ENCODE measurements at places on chromosomes 4 and X.

- DNase-seq = no peak
Observed at GRCh38 chr4:4200624-4201023, 26.1 kb downstream of the OTOP1 start.

DNA sequence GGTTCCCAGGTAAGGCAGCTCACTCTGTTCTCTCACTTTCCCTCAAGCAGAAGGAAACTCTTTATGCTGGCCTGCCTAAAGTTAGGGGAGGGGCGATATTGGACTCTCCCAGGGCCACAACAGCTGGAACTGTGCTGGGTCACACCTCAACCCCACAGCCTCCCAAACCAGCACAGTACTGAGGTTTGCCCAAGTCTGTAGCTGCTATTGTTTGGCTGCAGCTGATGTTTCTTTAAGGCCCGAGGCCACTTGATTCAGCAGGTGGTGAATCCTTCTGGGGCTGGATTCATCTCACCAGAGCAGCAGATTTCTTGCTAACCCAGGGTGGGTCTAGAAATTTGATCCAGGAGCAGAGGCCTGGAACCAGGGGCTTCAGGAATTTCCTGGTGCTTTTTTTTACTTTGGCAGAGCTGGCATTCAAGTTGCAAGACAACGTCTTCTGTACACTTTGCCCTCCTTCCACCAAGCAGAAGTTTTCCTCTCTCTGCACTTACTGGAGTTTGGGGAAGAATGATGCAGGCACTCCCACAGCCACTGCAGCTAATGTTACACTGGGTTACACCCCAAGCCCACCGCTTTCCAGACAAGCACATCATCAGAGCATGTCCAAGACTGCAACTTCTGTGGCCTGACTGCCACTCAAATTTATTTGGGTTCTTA lies 544.7 kb upstream of the NDST4 start:
- no peak for DNase-seq

DNA sequence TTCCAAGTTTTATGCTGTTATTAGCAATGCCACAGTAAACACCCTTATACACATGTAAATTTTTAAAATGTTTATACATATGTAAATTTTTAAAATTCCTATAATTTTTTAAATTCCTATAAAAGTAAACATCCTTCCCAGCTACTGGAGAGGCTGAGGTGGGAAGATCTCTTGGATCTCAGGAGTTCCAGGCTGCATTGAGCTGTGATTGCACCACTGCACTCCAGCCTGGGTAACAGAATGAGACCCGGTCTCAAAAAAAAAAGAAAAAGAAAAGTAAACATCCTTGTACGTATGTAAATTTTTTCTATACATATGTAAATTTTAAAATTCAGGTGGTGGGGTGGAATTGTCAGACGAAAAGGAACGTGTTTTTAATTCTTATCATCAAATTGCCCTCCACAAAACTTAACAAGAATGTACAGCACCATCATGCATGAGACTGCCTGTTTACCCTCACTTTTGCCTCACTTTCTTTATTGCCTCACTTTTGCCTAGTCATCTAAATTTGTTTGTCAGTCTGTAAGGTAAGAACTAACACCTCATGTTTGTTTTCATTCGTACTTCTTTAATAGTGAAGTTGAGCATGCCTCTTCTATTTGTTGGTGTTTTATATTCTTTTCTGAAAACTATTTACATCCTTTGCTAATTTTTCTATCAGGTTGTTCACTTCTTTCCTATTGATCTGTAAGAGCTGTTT lies 8.0 kb downstream of the SLC7A3 start:
- DNase-seq = no peak

DNA sequence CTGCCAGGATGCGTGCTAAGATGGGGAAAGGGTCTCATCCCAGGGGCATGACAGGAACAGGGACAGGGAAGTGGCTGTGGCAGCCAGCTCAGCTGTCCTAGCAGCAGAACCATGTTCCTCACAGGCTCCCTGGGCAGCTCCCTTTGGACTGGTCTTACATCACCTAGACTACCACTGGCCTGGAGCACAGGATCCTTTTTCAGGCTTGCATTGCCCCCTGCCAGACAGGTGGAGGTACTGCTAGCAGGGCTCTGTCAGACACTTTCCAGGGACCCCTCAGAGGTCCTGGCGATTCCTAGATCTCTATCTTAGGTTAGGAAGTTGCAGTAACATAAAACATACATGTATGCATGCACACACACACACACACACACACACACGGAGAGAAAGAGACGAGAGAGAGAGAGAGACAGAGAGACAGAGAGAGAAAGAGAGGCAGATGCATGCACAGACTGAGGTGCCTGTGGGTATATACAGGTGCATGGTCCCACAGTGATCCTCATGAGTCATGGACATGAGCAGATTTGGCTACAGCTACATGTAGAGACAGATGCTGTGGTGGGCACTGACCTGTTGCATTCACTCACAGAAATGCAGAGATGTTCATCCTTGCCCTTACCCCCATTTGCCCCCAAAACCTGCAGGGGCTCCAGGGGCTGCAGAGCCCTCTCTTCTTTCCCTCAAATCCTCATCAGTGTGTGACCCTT lies 63.6 kb downstream of the STARD8 start:
- DNase-seq = no peak

GRCh38 chrX:45309801-45310200 lies 109.1 kb upstream of the DIPK2B start:
- DNase-seq = no peak

DNA sequence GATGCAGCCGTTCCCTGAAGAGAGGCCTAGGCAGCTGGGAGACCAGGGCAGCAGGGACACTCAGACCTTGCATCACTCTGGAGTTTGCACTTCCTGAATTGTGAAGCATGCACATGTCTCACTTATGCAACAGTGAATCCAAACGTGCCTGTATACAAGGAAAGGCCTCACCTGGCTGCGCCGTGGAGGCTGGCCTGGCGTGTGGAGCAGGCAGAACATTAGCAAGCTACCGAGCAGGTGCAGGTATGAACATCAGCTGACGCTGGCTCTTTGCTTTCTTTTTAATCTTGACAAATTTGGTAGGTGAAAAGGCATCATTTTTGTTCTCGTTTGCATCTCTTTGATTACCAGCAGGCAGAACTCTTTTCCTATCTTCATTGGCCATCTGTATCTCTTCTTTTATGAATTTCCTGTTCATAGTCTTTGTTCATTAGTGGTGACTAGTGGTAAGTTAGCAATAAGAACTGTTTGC lies 37.1 kb upstream of the IRAK1 start:
- no peak for DNase-seq

GRCh38 chr4:123449362-123449761 lies 52.8 kb downstream of the SPRY1 start:
- DNase-seq = no peak

- DNase-seq = no peak
Observed at GRCh38 chr4:165873298-165874071, 448 bp downstream of the TLL1 start.

GRCh38 chrX:79366873-79367749 lies at the start of gene ITM2A:
TSS of gene ITM2A (minus strand) at chrX:79367334. CDS start at chrX:79367215, 119 bp downstream.
- DNase-seq = no peak

DNA sequence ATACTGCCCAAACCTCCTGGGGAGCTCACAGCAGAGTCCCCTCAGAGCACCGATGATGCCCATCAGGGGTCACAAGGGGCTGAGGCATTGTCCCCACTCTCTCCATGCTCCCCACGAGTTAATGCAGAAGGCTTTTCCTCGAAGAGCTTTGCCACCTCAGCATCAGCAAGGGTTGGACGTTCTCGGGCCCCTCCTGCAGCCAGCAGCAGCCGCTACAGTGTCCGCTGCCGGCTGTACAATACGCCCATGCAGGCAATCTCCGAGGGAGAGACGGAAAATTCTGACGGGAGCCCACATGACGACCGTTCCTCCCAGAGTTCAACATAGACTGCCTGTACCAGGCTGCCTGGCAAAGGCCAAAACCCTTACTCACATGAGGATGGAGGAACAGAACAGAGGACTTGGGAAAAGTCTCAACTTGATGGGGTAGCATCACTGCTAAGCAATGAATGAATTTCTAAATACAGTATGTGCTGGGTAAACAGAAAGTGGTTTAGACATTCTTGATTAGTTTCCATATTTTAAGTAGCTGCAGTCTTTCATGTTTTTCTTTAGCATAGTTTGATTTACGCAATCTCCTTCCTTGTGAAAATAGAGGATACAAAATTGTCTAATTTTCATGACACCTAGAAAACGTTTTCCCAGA lies 5.0 kb upstream of the SCML1 start:
- no peak for DNase-seq

DNA sequence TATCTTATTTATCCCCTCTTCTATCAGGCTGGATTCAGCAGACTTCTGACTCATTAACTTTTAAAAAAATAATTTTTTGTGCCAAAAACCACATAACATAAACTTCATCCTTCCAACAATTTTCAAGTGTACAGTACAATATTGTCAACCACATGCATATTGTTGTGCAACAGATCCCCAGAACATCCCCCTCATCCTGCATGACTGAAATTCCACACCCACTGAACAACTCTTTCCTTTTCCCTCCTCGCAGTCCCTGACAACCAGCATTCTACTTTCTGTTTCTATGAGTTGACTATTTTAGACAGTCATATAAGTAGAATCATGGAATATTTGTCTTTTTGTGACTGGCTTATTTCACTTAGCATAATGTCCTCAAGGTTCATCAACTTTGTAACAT lies 2.2 kb upstream of the MID2 start:
- DNase-seq = no peak

DNA sequence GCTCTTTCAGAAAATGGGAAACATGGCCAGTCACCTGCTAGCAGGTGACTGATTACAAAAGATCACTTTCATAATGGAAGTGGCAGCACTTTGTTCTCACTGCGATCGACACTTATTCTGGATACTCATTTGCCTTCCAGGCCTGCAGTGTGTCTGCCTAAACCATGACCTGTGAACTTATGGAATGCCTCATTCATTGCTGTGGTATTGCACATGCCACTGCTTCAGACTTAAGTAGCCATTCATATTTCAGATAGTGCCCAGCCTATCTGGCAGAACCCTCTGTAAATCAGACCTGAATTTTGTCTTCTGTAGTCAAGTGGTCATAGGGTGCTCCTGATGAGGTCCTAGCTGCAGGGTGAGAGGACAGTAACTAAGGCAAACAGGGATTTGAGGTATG lies 23.3 kb upstream of the MGST2 start:
- no peak for DNase-seq

DNA sequence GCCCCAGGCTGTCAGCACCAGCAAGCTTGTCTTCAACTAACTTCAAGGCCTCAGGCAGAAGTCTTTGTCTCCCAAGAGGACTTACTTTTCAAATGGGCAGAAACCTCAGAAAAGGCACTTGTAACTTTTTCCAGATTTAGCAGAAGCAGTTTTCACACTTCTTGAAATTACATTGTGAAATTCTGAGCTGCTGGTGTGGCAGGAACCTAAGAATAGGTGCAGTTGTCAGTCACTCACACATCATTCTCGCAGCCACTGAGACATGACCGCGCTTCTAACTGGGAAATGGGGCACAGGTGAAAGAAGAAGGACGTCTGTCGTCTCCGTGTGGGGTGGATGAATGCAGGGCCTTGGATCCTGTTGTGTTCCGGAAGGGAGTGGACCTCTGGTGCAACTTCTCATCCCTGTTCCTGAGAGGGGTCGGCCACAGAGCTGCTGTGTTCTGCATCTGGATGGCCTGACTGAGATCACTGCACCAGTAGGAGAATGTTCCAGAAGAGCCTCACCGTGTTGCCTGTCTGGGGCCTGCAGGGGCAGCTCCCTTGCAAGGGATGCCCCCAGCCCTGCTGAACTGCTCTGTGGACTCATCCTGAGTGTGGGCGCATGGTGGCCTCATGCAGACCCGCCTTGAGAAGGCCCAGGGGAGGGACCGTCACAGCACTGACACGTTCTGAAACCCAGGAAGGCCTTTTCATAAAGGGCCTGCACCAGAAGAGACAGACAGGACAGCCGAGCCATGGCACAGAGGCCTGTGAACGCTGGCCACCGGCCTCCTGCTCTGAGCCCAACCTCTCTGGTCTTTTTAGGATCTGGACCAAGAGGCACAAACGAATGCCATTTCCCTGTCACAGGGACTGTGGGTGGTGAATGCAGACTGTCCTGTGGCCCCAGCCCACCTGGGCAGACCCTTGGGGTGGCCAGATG lies 18.7 kb downstream of the NAT8L start:
- DNase-seq = no peak

Data from brain pericyte (primary cell).